IMR-90 (cell line): ENCODE measurements at places on chromosomes 4 and X. TPM values are rescaled to one million over a fixed set of nuclear protein-coding genes. Genes with fewer than 3 reads are reported as not detected.

GRCh38 chr4:8868321-8869001 is 3.2 kb downstream of the HMX1 start:
- DNase-seq, result no peak

Gene CYLC1
- not detected in 2 replicates for total RNA-seq

DNA sequence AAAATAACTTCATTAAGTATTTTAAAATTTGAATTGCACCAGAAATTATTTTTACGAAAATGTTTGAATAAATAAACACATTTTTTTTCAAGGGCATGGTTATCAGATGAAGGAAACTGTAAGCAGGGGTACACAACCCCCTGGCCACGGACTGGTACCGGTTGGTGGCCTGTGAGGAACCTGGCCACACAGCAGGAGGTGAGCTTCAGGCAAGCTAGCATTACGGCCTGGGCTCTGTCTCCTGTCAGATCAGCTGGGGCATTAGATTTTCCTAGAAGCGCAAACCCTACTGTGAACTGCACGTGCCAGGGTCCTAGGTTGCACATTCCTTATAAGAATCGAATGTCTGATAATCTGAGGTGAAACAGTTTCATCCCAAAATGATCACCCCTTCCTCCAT is 1499.7 kb upstream of the AGA start:
- no peak for DNase-seq

- DNase-seq, result peak; percentile 49
These were observed at the start of gene PCYT1B for GRCh38 chrX:24647257-24648058. Gene PCYT1B (minus strand): TSS chrX:24647347. CDS start chrX:24647105, 242 bp downstream.

Gene SOWAHB
- total RNA-seq, result under 0.01 TPM in 1 of 2 replicates, not detected in the other

DNA sequence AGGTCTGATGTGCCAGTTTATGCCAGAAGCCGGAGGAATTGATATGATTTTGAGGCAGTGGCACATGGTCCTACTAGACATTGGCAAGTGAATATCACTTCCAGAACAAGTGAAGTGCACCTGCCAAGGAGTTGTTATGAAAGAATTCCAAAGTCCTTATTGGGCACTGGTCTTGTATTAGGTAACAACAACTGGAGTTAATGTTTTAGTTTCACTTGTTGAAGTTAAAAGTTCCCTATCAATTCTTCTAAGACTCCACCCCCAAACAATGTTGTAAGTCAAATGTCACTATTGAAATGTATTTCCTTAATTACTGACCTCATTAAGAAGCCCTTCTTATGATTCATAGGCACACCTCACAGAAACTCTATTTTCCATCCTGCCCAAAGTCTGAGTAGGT is 3.1 kb downstream of the TET2 start:
- no peak for DNase-seq

Gene BEND2
- total RNA-seq, result not detected in 2 replicates

DNA sequence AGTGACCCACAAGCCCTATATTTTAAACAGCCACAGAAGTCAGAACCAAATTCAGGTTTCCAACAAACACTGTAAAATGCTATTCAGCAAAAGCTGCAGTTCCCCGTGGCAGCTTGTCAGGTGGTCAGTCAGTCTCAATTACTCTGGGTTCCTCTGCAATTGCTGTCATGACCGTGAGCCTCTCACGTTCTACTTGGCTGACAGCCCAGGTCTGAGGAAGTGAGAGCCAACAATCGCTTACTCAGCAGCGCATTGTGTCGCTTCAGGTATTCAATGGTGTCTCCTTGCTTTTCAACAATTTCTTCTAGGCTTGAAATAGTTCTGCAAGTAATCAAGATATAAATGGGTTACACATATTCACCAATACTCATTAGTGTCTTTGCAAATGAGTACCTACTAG is 25.8 kb downstream of the TRIM75 start:
- DNase-seq, result peak; percentile 44

Gene NPY2R
- not detected in 2 replicates for total RNA-seq

- peak; percentile 49 for DNase-seq
These were observed 6.9 kb downstream of the KLHL8 start for GRCh38 chr4:87213421-87214075.

GRCh38 chr4:84573385-84574068 is 9.4 kb upstream of the CDS1 start:
- DNase-seq, result no peak
